ENCODE measurements at places on chromosomes 11 and 22.

DNA sequence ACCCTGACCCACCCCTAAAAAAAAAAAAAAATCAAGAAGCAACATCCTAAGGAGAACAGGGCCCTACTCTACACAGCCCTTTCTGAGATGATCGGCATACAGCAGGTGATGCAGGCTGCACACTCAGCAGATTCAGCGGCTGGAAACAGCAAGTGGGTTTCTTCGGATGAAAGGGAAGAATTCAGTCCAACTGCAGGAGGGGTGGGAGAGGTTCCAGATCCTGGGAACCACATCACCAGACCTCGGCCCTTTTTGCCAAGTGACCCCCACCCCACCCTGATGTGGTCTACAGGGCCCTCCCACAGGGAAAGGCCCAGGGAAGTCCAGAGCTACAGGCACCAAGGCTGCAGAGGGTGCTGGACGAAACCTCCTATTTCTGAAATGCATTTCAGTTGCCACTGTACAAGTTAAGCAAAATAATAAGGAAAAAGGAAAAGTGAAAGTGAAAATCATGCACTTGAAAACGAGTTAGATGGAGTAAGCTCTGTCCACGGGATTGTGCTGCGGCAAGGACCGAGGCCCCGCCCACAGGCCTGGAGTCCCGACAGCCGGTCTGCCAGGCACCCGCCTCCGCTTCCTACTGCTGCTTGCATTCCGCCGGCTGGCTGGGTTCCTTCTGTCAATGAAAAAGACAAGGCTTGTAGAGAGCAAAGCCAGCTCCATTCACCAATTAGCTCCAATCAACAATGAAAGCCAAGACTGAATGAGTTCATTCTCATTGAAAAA lies 16.0 kb upstream of the PHLDA2 start:
- DNase-seq, result peak; percentile 90

- DNase-seq, result no peak
These were observed at the start of gene DNAJB13 for GRCh38 chr11:73950869-73951710. Gene DNAJB13, plus strand, starts transcription at chr11:73951026. Its CDS starts 44 bp downstream, at chr11:73951070.

GRCh38 chr22:43156413-43156812 lies 5.1 kb downstream of the TSPO start:
- DNase-seq, result no peak

DNA sequence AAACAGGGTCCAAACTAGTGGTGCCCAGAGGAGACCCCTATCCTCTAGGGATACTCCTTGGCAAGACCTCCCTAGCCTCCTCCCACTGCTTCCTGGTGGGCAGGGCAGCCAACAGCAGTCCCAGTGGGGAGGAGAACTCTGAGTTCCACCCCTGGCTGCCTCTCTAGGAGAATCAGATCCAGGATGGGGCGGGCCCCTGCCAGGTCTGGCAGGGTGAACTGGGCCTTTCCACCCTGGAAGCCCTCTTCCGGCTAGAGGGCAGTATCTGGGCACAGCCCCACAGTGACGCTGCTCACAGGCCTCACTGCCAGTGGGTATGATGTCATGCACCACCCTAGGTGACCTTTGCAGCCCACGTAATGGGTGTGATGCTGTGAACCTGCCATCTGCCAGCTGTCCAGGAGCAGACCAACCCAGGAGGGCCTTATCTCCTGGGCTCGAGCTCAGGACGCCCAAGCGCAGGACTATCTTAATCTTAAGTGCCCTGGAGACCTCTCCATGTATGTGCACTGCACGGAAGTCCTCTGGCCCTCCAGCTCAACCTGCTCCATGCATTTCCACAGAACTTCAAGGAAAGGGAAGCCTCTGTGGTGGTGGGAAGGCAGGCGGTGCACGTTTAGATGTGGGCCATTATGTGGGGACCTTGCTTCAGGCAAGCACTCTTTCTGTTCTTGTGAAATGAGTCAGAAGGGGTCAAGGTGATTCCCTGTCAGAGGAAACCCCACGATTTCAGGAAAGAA lies 31.8 kb upstream of the FCHSD2 start:
- peak; percentile 93 for DNase-seq

DNA sequence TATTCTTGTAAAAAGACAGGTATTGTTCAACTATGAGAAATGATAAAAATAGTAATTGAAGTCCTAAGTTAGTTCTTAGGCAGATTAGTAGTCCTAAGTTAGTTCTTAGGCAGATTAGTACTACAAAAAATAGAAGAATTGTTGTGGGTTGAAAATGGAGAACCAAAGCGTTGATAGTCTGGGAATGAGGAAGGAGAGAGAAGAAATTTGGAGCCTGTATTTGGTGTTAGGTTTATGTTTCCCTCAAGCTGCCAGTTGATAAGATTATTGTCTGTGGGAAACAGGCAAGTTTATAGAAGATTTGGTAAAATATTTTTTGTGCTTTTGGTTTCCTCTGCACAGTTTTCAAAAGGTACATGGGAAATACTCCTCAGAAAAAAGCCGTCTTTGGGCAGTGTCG lies 3.6 kb downstream of the BCO2 start:
- DNase-seq, result no peak

DNA sequence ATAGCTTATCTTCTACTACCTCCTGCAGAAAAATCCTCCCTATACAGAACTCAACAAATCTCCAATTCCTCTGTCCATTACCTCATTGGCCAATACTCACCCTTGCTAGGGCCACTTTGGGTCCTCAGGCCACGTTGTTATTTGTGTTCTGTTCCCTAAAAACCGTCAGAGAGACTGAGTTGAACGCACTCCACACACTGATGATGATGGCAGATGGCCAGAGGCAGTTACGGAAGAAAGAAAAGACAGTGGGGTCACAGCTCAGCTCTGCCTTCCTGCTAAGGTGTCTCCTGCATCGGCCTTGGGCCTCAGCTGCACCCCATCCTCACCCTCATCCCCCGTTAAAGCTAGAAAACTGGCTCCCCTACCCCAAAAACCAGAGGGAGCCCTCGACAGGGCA lies 66.2 kb downstream of the MICAL3 start:
- no peak for DNase-seq

DNA sequence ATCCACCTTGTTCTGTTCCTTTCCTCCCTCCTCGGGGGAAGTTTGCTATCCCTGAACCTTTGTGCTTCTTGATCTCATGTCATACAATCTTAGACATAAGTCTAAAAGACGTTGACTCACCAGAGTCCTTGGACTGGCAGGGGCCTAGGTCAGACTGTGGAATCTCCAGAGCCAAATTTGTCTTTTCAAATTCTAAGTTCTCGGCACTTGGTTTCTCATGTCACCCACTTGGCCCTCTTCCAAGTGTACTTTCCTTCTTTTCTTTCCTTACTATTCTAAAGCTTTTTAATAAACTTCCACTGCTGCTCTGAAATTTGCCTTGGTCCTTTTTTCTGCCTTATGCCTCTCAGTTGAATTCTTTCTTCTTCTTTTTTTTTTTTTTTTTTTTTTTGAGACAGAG lies 30.1 kb upstream of the SMPD1 start:
- no peak for DNase-seq

DNA sequence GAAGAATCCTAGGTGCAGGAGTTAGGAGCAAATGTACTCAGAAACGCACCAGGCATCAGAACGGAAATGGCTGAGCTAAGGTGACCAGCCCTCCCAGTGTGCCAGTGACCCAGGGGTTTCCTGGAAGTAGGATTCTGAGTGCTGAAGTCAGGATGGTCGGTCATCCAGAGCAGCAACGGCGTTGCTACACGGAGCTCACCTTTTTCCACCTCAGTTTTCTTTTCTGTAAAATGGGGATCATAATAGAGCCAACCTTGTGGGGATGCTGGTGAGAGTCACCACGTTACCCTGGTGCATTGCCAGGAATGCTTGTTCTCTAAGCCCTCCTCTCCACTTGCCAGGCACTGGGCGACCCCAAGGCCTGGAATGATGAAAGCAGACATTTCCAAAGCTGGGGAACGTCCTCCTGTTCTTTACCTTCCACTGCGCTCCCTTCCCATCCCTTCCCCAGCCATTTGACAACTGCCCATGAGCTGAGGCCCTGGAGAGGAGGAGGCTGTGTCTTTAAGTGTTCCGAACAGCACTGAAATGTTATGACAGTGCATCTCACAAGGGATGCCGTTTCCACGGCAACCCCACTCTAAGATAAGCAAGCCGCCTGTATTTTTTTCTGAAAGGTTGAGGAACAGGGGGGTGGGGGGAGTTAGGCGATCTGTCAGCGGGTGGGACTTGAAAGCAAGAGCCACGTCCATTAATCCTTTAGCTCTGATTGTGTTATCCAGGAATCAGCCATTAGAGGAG lies 66.8 kb downstream of the TSPAN18 start:
- no peak for DNase-seq

- no peak for DNase-seq
These were observed 7.9 kb downstream of the CSRP3 start for GRCh38 chr11:19193916-19194315.

- no peak for DNase-seq
These were observed 4.0 kb downstream of the ANKRD13D start for GRCh38 chr11:67293090-67293489.

DNA sequence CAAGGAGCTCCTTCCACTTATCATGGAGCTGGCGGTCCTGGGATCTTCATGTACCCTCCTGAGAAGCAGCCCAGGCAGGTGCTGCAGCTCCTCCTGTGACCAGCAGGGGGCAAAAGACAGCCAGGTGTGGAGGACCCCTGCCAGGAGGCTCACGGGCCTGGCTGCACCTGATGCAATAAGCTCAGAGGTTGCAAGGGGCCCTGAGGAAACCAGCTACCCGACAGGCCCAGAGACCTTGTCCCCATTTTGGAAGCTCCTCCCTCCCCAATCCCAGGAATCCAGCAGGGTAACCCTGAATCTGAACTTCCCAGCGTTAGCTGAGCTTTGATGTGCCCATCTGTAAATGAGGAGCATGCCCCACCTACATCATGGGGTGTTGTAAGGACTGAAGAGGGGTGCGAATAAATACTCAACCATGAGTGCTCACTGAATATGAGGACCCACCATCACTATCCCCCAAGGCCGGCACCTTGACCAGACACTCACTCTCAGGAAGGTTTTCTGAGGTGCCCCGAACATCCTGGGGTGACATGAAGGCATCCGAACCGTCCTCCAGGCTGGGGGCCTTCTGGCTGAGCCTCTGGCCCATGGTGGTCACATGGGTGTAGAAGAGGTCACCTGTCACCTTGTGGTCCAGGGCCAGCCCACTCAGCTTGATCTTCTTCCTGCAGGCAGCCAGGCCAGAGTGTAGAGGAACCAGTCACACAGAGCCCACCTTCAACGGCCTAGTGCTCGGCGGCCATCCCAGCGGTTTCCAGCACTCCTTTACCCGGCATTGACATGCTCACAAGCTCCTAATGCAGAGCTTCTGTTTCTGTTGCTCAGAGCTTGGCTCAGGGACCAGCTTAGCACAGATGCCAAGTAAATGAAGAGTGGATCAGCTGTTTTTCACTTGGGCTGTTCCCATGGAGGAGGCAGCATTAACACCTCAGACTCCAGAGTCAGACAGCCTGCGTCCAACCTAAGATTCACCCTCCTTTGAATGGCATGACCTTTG lies 21.7 kb downstream of the SLC43A1 start:
- no peak for DNase-seq

- DNase-seq, result no peak
These were observed 222.9 kb upstream of the ZC3H12C start for GRCh38 chr11:109870297-109870696.

- no peak for DNase-seq
These were observed 331.2 kb downstream of the METTL15 start for GRCh38 chr11:28439403-28439802.

GRCh38 chr11:122155765-122156527 lies 39.9 kb upstream of the BLID start:
- no peak for DNase-seq

- no peak for DNase-seq
These were observed 8.7 kb upstream of the DAGLA start for GRCh38 chr11:61671527-61671926.

- DNase-seq, result peak; percentile 97
These were observed at the start of gene PHRF1 for GRCh38 chr11:575996-576768. Gene PHRF1, plus strand, starts transcription at chr11:576470. Its CDS starts 5,043 bp downstream, at chr11:581513.

DNA sequence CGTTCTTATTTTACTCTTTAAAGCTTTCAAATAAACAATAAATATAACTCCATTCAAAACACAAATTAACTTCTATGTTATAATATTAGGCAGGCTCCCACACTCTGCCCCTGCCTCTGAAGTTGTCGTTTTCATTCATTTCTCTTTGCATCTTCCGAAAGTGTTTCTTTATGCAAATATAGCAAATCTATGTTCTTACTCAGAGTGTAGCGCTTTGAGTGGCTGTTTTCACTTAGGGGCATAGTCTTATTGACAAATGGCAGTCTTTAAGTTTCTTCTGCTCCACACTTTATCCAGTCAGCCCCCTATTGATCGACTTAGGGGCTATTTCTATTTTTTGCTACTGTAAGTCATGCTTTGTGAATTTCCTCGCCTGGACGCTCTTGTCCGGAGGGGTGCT lies 45.3 kb upstream of the RTL6 start:
- no peak for DNase-seq

DNA sequence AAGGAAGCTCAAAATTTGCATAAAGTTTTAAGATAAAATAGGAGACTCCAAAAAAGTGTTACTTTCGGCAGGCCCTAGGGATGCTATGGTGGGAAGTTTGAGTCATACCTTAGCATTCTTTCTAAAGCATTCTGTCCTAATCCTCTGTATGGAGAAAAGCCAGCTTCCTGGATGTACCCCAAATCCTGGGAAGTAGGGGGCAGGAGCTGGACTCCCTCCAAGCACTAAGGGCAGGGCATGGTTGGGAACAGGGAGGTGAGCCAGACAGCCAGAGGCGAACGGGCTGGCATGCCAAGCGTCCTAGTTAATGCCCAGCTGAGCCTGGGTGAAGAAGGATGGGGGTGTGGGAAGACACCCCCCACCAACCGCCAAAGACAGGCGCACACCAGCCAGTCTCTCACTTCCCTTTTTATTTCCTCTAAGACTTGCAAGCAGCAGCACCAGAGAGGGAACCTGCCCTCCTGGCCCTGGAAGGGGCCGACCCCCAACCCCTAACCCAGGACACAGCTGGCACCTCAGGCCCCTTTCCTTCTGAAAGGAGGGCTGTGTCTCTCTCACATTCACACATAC lies 23.9 kb downstream of the RTN4RL2 start:
- DNase-seq, result no peak

DNA sequence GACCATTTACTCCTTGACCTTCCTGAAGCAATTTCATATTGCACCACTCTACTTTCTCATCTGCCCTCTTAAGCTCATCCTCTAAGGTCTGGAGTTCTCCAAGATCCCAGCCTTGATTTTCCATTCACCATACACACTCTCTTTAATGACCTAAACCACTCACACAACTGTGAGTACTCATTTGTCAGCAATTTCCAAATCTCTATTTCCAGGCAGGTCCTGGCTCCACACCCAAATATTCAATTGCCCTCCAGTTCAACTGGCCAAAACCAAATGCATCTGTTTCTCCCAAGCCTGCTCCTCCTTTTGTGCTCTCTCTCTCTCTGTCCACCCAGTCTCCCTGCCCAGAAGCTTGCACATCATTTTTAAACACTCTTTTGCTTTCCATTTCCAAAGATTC lies 39.6 kb downstream of the NEU3 start:
- no peak for DNase-seq

DNA sequence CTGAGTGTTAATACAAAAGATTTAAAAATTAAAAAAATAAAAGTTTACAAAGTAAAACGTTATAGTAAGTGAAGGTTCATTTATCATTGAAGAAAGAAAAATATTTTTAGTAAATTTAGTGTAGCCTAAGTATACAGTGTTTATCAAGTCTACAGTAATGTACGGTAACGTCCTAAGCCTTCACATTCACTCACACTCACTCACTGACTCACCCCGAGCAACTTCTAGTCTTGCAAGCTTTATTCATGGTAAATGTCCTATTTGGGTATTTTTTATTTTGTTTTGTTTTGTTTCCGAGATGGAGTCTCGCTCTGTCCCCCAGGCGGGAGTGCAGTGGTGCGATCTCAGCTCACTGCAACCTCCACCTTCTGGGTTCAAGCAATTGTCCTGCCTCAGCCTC lies 8.8 kb downstream of the CASTOR1 start:
- no peak for DNase-seq

Data from coronary artery (tissue), 2 donors.